ENCODE measurements at places on chromosomes 13 and 19.

DNA sequence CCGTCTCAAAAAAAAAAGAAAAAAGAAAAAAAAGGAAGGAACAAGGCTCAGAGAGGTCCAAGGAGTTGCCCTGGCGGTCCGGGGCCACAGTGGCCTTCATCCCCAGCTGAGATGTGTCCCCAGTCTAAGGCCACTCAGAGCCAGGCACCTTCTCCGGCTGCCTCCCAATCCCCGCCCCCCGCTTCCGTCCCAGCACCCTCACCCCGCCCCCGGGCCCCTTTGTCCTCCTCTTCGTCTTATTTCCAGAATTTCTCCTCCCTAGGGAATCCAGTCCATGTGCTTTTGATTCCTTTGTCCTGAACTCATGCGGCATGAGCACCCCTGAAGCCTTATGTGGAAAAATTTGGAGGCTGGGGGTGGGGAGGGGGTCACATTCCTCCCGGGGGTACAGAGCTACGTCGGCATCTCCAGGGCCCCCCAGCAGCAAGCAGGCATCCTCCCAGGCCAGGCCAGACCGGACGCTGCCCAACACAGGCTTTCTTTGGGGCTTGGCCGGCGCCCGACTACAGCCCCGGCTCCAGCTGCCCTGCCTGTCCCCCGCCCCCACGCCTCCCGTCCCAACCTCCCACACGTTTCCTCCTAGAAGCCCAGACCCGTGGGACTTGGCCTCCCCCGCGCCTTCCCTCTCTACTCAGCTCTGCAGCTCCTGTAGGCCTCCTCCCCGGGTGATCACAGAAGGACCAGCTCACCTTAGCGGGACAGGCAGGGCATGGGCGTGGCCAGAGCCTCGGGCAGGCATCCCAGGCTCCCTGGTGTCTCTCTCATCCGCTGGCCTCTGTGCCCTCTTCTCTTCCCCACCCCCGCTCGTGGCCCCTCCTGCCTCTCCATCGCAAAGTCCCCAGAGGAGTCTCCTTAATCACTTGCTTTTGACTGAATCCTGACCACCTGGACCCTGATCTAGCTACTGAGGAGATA, 17.8 kb upstream of the ADGRE5 start:
- no peak for DNase-seq

DNA sequence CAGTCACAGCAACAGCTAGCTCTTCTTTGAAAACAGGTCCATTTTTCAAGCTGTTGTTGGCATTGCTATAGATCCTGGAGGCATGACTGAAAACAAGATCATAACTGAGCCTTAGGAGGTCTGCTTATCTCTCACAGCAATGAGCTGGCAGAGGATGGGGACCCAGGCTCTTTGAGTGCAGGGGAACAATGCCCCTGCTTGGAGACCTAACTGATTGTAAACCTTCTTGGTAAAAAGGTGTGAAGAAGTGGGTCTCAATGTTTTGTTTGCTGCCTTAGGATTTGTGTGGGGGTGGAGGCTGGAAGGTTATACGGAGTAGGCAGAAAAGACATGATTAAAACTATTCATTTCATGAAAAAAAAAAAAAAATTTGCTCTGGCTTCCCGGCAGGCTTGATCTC, 94.6 kb downstream of the EFNB2 start:
- no peak for DNase-seq

GRCh38 chr13:34611671-34612070, 330.4 kb upstream of the NBEA start:
- no peak for DNase-seq

- peak; percentile 41 for DNase-seq
These were observed at the start of gene MCF2L for GRCh38 chr13:112968910-112969691. Gene MCF2L, plus strand, starts transcription at chr13:112969214. Its CDS starts 166 bp downstream, at chr13:112969380.

DNA sequence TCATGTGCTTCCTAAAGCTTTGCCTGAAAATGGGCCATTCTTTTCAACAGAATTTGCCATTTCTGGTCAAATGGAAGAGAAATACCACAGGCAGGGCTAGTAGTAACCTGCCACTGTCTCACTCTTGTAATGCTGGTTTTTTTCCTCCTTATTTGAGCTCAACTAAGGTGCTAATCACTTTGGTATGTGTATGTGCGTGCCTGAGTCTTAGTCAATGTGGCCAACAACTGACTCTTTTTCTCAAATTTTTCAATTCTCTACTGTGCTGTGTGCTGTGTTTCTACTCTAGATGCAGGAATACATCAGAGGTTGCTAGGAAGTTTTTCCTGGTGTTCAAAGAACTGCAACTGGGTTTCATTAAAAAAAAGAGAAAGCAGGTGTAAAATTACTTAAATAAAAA, 870.2 kb downstream of the EFNB2 start:
- DNase-seq: no peak

DNA sequence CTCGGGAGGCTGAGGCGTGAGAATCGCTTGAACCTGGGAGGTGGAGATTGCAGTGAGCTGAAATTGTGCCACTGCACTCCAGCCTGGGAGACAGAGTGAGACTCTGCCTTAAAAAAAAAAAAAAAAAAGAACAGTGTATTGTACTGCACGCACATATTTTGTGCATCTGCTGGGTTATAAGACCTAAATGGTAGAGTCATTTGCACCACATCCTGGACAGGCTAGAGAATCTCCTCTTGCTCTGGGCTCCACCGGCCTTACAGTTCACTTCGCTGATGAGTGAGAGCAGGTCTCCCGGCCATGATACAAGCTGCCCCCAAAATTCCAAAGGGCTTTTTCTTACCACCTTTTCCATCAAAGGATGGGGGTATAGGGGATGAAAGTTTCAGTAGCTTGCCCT, 7.2 kb upstream of the SAE1 start:
- DNase-seq: no peak

DNA sequence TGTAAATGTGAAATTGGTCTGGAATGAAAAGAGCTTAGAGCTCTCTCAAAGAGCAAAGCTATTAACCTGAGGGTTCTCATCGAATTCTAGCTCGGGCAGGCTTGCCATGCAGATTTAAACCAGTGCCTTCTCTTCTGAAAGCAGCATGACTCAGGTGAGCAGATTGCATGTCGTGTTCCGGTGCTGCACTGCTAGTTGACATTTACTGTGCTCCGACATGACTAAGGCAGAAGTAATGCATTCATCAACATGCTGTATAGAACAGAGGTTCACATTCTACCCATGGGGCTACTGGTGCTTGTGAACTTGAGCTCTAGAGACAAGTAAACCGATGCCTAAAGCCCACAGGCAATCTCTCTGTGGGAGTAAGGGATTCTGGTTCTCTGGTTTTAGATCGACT, 947.7 kb downstream of the EFNB2 start:
- no peak for DNase-seq

All from stimulated activated CD8-positive, alpha-beta memory T cell treated with anti-CD3 and anti-CD28 coated beads, Interleukin-4, amount 100 ng/mL, for 24 hours (primary cell).